ENCODE measurements at places on chromosomes 1 and 21. TPM values are rescaled to one million over a fixed set of nuclear protein-coding genes. Genes with fewer than 3 reads are reported as not detected.
A peak's percentile ranks its signal among the peaks of the same experiment; 100 is the strongest.

DNA sequence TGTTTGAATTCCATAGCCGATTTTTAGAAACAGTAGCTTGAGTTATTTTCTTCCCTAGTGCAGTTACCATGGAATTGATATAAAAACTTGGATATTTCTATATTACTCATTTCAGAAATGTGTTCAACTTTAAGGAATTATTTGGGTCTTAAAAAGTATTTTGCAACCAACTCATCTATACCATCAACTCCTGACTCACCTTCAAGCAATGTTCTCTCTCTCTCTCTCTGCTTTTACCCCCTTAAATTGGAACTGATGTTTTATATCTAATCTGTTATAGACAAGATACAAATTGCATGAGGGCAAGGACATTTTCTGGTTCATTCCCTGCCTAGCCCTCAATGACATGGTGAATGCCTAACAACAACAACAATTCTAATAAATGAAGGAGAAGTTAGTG is 214.7 kb upstream of the NRIP1 start:
- no peak for ATAC-seq

DNA sequence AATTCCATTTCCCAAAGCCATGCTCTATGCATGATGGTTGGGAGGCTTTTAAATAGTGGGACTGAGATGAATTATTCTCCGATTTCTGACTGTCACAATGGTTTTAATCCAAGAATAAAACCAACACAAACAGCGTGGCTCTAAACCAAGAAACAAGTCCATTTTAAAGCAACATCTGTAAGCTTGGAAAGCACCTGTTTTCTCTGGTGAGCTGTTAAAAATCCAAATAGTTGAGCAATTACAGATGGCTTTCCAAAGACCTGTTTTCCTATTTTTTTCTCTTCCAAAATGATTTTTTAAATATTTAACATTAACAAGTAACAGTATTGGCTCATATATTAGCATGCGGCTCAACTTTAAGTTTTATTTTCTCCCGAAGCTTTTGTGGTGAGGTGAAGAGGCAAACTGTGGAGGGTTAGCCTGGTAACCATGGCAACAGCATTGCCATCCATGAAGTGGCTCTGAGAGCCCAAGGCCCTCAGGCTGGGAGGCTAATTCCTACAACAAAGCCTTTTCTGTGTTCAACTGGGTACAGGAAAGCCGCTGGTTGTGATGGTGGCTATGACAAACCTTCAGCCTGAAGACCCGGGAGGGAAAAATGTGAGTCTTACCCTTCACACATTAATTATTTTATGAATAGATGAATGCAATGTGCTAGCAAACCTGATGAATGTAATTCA is 56.7 kb upstream of the B3GALT5 start:
- ATAC-seq, result no peak

- peak; percentile 84 for ATAC-seq
Measured at GRCh38 chr1:79040424-79041082, 34.0 kb upstream of the ADGRL4 start.

DNA sequence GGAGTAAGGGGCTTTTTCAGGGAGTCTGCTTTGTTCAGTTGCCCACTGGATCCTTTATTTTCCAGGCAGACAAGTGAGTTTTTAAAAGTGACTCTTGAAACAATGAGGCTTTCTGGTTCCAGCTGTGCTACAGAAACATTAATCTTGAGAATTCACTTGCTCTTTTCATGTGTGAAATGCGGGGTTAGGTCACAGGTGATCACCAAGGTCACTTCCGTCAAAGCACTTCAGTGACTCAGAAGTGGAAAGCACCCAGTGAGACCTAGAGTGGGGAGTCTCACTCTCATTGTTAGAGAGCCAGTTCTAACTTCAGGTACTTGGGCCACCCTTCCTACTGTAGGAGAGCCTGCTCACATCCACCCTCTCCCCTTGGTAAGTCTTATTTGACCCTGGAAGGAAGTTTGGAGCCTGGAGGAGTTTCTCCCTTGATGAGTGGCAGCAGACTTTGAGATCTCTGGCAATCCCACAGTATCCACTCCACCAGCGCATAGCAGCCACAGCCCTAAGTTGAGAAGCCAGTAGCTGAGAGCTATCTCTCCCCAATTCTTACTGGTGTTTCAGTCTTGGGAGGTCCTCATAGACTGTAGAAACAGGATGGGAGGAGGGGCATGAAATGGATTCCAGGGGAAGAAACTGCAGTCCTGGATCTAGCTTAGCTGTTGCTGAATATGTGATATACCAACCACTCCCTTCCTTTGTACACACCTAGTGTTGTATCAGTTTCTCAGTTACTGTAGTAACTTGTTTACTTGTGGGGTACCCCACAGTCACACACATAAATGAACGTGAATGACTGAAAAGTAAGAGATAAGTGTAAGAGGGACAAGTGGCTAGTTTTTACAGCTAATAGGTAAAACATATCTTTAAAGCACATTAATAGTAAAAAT is 3.1 kb downstream of the TACSTD2 start:
- peak; percentile 98 for ATAC-seq

- no peak for ATAC-seq
Measured at GRCh38 chr1:160658814-160659193, 12.0 kb upstream of the SLAMF1 start.

- ATAC-seq, result no peak
Measured at GRCh38 chr21:26967062-26967913, at the start of gene ADAMTS5. TSS of gene ADAMTS5 (minus strand) at chr21:26967088. CDS start at chr21:26966391, 697 bp downstream.

Gene CFHR4
- not detected for total RNA-seq

Gene IFNLR1
- total RNA-seq, result 9.2 TPM

DNA sequence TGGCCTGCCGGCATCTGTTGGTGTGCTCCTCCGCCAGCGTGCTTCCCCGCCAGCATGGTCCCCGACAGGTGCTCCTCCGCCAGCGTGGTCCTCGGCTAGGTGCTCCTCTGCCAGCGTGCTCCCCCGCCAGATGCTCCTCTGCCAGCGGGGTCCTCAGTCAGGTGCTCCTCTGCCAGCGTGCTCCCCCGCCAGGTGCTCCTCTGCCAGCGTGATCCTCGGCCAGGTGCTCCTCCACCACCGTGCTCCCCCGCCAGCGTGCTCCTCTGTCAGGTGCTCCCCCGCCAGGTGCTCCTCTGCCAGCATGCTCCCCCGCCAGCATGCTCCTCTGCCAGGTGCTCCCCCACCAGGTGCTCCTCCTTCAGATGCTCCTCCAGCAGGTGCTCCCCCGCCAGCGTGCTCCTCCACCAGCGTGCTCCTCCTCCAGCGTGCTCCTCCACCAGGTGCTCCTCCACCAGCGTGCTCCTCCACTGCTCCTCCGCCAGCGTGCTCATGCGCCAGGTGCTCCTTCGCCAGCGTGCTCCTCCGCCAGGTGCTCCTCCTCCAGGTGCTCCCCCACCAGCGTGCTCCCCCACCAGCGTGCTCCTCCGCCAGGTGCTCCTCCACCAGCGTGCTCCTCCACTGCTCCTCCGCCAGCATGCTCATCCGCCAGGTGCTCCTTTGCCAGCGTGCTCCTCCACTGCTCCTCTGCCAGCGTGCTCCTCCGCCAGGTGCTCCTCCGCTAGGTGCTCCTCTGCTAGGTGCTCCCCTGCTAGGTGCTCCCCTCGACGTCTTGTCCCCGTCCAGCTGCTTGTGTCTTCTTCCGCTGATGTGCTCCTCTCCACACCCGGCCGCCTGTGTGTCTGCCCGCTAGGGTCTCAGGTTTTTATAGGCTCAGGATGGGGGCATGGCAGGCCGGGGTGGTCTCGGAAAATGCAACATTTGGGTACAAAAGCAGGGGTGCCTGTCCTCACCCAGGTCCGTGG is 223.0 kb downstream of the NRIP1 start:
- ATAC-seq, result no peak

Gene AMY2A
- not detected for total RNA-seq

Gene LRP8
- 36.0 TPM for total RNA-seq

DNA sequence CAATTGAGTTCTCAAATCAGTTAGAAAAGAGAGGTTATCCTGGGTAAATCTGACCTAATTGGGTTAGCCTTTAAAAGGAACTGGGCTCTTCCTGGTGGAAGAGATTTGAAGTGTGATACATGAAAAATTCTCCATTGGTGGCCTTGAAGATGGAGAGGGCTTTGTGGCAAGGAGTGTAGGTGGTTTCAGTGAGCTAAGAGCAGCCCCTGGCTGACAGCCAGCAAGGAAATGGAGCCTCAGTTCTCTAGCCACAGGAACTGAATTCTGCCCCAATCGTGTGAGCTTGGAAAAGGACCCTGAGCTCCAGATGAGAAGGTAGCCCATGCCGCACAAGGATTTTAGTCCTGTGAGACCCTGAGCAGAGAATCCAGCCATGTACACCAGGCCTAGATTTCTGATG is 12.7 kb upstream of the HYI start:
- ATAC-seq, result peak; percentile 39

DNA sequence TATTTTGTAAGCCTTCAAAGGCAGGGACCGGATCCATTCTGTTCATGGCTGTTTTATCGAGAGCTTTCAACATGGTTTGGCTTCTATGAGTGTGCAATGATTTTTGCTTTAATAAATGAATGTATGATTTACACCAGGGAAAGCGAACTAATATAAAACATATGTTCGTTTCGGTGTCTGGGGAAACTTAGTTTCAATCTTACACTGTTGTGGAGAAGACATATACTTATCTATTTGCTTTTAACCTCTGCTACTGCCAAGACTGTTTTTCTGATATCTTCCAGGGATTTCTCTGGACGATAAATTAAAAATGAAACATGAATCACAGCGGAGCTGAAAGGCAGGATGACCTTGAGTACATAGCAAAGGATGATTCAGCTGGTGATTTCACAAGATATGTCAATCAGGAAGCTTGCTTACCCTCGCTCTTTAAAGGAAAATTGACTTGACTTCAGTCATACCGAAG is 14.7 kb upstream of the CYYR1 start:
- ATAC-seq, result no peak

- ATAC-seq, result no peak
Measured at GRCh38 chr1:39819091-39819812, 30.6 kb upstream of the BMP8B start.

DNA sequence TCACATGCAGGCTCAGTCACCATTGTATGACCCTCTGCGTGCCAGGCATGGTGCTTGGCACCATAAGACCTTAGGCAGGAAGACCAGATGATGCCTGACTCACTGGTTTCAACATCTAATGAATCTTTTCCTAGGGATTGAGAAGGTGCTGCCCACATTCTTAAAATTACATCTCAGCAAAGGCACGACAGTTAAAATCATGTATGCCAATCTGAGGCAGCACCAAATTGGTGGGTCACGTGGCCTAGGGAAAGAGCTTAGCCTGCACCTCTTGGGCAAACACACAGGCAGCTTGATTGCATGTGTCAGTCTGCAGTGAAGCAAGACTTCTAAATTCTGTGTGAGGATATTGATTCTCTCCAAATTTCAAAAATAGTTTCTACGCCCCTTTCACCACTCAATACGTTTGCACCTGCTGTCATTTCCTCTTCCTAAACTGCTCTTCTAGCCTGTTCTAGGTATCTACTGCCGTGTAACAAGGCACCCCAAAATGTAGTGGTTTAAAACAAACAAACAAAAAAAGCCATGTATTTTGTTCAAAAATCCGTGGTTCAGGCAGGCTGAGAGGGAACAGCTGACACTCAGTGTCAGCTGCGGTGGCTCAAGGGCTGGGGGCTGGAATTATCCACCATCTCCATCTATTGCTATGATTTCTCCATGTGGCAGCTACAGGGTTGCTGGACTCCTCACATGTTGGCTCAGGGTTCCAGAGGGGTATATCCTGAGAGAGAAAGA is 160.2 kb upstream of the FGGY start:
- ATAC-seq, result no peak

Gene INKA2
- 2.0 TPM for total RNA-seq

GRCh38 chr1:165117482-165117881 is 239.0 kb downstream of the LMX1A start:
- no peak for ATAC-seq

DNA sequence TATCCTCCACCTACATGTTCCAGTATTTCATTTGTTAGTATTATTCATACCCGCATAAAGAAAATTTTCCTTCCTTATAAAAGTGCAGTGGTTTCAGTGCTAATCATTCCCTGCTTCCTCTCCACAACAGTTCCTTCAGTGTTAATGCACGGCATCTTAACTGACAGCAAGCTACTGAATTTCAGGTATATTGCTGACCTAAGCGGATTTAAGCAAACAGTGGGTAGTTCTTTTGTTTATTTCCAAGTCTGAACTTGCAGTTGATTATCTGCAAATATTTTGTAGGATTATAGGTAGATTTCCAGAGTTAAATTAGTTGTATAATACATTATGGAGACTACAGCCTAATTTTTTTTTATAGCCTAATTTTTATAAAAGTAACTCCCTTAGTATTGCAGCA is 15.1 kb upstream of the DR1 start:
- ATAC-seq, result no peak

GRCh38 chr1:22412932-22413727 is 38.5 kb upstream of the ZBTB40 start:
- ATAC-seq, result no peak
